Activated naive CD4-positive, alpha-beta T cell treated with anti-CD3 and anti-CD28 coated beads, Interleukin-2, amount 50 U/mL, for 72 hours (primary cell): ENCODE measurements at places on chromosomes 3 and 15. TPM values are rescaled to one million over a fixed set of nuclear protein-coding genes. Genes with fewer than 3 reads are reported as not detected.

GRCh38 chr15:56783156-56783856 is 50.0 kb upstream of the ZNF280D start:
- no peak for DNase-seq

GRCh38 chr15:40452296-40453090 is 11.7 kb downstream of the BAHD1 start:
- DNase-seq = no peak

DNA sequence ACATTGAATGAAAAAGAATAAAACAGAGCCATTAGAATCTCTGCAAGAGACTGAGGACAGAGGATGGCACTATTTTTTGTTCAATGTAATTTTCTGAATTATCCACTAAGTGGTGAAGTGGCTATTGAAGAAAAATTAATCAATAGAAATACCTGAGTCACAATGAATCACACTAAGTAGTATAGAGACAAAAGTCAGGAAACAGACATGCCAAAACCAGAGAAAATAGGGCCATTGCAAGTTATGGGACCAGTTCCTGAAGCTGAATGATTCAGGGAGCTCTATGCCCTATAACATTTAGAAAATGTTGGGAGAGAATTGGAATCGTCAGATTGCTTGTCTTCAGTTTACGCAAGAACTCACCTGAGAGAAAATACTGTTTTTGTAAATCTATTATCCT is 1103.2 kb upstream of the ALCAM start:
- DNase-seq = no peak

- no peak for DNase-seq
Observed at GRCh38 chr3:66478960-66479359, 21.9 kb downstream of the LRIG1 start.

DNA sequence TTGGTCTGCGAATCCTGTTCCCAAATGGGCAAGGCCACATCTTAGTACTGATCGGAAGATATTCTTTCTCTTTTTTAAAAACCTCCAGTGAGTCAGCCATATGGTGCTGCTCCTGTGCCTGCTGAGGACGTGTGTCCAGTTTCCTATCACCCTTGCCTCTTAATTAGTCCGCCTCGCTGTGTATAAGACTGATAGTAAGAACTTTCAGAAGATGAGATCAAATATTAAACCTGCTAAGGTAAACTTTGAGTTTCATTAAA is 612 bp downstream of the UBA5 start:
- DNase-seq = no peak

The IL17RE gene
- total RNA-seq = 1.4 TPM

The SERPINI1 gene
- 1.4 TPM for total RNA-seq

DNA sequence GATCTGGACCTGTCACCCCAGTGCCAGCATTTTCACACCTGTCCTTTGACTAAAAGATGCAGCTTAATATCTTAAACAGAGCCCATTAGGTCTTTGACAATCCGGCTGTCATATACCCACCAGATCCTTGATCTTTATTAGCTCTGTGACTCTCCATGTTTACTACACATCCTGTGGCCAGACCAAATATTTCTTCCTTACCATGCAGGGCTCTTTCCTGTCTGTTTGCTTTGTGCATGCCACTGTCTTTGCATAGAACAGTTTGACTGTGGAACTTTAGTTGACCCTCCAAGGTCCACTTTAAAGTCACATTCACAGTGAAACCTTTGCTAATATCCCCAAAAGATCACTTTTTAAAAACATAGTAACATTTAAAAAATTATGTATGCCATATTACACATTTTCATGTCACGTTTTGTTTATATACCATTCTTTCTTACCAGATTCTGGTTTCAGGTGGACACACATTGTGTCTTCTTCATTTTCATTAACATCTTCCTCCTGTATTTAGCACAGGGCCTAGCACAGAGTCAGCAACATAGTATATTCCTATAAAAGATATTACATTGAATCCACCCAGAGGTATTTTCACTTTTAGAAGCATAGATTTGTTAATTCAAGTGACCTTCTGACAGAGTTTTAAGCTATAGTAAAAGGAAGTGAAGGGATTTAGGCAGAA is 95.8 kb downstream of the RAP2B start:
- no peak for DNase-seq

- DNase-seq = no peak
Observed at GRCh38 chr3:140344601-140345205, 333.2 kb upstream of the TRIM42 start.

The ALDH1A2 gene
- not detected for total RNA-seq

- DNase-seq = no peak
Observed at GRCh38 chr3:127112796-127113570, 79.9 kb upstream of the PRR23E start.

- DNase-seq = no peak
Observed at GRCh38 chr15:89172921-89173320, 48.5 kb downstream of the RLBP1 start.

- DNase-seq = no peak
Observed at GRCh38 chr15:82275410-82275809, 12.8 kb downstream of the SAXO2 start.

- no peak for DNase-seq
Observed at GRCh38 chr3:115713284-115713683, 90.0 kb downstream of the GAP43 start.

The TATDN2 gene
- total RNA-seq = 56.3 TPM

- no peak for DNase-seq
Observed at GRCh38 chr3:32553459-32553858, 17.2 kb downstream of the DYNC1LI1 start.

DNA sequence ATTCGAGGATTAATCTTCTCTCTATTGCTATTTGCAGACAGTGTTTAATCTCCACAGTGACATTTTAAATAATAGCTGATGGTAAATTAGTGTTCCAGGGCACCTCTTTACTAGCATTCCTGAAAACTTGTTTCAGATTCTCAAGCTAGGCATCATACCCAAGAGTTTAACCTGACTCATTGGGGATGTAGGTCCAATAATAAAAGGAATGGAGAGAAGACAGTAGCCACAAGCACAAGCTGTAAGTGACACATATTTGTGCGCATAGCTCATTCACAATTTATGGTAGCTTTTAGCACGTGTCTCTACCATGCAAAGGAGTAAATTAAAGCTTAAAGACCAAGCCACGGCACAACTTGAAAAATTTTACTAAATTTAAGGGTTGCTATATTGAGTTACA is 171.3 kb upstream of the FAM3D start:
- no peak for DNase-seq

DNA sequence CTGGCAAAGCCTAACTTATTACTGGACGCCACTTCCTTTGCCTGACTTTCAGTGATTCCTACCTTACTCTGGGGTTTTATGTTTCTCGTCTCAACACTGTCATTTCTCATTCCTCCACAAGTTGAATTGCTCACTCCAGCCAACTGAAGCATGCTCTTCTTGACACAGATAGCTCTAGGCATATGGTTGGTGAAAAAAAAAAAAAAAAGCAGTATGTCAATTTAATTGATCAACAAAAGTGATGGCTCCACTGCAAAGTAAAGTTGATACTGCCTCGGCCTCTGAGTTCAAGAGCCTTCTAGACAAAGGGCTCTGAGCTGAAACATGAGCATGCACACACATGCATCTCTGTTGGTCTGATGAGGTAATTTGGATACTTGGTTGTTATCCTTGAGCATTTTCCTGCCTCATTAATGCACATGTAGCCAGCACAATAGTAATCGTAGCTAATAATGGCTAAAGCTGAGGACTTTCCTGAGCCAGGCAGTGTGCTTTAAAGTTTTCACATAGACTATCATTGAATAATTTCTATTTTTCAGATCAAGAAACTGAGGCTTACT is 21.4 kb upstream of the UBE2Q2 start:
- DNase-seq = no peak

DNA sequence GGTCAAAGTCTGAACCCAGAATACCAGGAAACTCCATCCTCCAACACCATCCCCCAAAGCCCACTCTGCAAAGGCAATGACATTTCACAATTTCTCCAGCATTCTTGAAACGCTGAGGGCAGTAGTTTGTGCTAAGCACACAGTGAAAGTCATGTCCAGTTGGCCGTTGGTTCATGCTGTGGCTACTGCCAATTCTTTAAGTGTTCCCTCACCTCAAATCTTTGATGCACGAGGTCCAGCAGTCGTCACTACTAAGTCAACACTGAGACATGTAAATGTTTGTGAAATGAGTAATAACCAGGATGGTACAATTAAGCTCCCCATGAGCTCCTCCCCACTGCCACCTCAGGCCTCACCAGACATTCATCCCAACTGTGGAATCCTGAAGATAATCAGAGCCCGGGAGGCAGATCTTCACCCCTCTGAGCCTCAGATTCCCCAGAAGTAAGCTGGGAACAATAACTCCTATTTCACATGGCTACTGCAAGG is 7.0 kb downstream of the SUCLG2 start:
- no peak for DNase-seq

GRCh38 chr3:186849374-186849975 is 7.0 kb downstream of the ADIPOQ start:
- DNase-seq = no peak

The NOX5 gene
- total RNA-seq = not detected

GRCh38 chr3:72174040-72174439 is 389.1 kb upstream of the PROK2 start:
- DNase-seq = no peak

GRCh38 chr15:26449291-26449690 is 323.6 kb downstream of the GABRB3 start:
- no peak for DNase-seq

The ABHD2 gene
- 44.9 TPM for total RNA-seq

The CCNB2 gene
- 74.3 TPM for total RNA-seq

The TJP1 gene
- 0.30 TPM for total RNA-seq

DNA sequence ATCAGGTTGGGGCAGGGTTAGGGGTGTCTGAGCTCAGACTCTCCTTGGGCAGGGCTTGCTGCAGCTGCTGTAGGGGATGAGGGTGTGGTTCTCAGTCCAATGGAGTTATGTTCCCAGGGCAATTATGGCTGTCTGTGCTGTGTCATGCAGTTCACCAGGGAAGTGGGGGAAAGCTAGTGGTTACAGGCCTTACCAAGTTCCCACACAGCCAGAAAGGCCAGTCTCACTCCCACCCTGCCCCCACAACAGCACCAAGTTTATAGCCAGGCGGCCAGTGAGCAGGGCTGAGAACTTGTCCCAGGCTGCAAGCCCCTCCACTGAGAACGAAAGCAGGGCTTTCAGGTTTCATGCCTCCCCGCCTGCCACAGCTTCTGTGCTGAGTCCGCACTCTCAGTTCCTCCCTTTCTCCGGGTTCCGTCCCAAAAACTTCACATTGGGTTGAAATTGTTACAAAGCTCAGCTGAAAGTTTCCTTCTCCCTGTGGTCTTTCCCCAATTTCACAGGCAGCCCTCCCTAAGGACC is 19.6 kb upstream of the CPOX start:
- DNase-seq = no peak

The PYGO1 gene
- total RNA-seq = not detected

DNA sequence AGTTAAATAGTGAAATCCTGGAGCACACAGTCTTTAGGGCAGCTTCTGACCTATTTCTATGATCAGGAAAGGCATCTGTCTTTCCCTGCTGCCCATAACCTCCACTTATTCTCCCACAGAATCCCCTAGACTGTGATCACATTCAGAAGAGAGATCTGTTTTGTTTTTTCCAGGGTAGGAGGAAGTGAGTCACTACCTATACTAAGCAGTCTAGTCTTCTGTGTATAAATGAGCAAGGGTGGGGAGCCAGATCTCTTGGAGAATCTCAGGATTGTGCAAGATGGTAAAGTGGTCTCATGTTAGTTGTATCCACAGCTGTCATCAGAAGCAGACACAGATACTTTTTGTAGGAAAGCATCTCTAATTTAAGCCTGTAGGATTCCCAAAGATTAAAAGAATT is 11.8 kb upstream of the FBXO22 start:
- DNase-seq = no peak

DNA sequence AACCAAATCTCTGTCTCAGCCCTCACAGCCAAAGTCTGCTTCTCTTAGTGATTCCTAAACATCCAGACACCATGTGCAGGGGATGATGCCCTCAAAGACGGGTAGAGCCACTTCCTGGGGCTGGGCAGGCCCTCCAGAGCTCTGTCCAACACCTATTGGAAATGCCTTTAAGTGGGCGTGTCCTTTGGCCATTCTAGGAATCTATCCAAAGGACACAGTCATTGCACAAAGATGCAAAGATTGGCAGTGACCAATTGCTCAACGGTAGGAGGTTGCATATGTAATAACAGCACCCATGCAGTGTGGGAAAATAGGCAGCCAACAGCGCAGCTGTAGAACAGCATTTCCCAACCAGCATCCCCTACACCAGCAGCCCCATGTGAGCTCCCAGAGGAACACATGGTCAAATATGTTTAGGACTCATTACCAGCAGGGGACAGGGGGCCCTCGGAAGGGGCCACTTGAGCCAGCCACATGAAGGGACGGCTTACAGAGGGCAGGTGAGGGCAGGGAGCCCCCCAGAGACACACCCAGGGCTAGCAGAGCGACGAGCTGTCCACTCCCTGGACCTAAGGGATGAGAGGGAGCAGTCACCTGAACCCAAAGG is 142.8 kb upstream of the IQSEC1 start:
- no peak for DNase-seq

DNA sequence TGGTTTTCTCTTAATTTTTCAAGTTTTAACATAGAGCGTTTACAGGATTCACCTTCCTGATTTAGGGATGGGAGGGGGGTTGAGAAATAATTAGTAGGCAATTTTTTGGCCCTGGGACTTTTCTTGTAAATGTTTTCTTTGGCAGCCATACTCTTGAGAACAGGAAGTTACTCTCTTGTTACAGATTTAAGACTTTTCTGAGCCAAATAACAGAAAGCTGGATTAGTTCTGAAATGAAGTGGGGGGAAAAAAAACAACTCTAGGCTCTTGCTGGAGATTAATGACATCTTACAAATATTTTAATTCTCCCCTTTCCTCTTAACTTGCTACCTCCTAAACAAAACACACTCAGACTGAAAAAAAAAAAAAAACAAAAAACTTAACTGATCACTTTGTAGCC is 13.8 kb upstream of the POLR2M start:
- DNase-seq = no peak

- no peak for DNase-seq
Observed at GRCh38 chr15:85652457-85652856, 142.3 kb downstream of the KLHL25 start.

DNA sequence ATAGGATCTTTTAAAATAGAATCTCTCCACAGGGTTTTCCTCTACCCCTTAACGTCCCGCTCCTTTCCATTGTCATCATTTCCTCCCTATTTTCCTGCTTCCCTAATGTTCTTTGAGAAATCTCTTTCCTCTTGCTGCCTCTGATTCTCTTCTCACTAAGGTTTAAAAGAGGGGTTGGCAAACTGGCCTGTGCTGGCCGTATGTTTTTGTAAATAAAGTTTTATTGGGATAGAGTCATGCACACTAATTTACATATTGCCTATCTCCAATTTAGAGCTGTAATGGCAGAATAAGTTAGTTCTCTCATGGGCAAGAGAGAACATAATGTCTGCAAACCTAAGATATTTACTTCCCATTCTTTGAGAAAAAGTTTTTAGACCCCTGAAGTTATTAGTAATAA is 25.0 kb downstream of the MRPL3 start:
- no peak for DNase-seq

GRCh38 chr3:42009456-42009855 is 47.6 kb upstream of the ULK4 start:
- no peak for DNase-seq

GRCh38 chr3:113263020-113263419 is 51.7 kb downstream of the BOC start:
- DNase-seq = no peak

- DNase-seq = no peak
Observed at GRCh38 chr3:20878691-20879090, 692.7 kb upstream of the SGO1 start.

The SEC61A1 gene
- total RNA-seq = 127 TPM
